Stimulated activated CD8-positive, alpha-beta memory T cell treated with anti-CD3 and anti-CD28 coated beads, Interleukin-12 subunit alpha, Interleukin-12 subunit beta, amount 100 ng/mL, for 1 hour (primary cell): ENCODE measurements at places on chromosomes 7 and 10.

DNA sequence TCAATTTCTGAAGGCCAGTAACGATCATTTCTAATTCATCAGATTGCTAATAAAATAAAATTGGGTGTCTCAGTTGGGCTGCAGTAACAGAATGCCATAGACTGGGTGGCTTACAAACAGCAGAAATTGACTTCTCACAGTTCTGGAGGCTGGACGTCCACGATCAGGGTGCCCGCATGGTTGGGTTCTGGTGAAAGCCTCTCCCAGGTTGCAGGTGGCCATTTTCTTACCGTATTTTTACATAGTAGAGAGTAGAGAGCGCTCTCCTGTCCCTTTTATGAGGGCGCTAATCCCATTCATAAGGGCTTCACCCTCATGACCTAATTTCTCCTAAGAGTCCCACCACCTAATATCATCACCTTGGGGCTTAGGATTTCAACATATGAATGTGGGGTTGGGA, 106.0 kb downstream of the SPAG6 start:
- DNase-seq = no peak

- no peak for DNase-seq
Observed at GRCh38 chr10:107059872-107060271, 104.6 kb downstream of the SORCS1 start.

DNA sequence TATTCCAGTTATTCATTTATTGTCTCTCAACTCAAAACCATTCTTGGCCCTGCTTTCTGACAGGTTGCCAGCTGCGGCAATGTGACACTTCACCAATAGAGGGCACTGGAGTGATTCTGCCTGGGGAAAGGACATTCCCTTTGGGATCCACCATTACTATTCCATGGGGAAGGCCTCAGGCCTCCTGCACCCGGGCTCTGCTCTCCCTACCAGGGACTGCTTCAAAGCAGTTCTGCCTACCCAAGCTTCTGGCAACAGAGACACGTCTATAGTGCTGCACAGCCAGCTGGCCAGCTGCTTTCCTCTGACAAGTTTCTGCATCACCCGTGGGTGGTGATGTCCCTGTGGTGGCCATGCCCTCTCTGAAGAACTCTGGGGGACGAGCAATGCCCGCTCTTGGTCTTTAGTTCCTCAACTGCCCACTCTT, 163.8 kb downstream of the ELMO1 start:
- peak; percentile 10 for DNase-seq

- no peak for DNase-seq
Observed at GRCh38 chr10:89665302-89665701, 20.3 kb upstream of the PANK1 start.

- no peak for DNase-seq
Observed at GRCh38 chr7:47264021-47264651, 317.8 kb downstream of the TNS3 start.

DNA sequence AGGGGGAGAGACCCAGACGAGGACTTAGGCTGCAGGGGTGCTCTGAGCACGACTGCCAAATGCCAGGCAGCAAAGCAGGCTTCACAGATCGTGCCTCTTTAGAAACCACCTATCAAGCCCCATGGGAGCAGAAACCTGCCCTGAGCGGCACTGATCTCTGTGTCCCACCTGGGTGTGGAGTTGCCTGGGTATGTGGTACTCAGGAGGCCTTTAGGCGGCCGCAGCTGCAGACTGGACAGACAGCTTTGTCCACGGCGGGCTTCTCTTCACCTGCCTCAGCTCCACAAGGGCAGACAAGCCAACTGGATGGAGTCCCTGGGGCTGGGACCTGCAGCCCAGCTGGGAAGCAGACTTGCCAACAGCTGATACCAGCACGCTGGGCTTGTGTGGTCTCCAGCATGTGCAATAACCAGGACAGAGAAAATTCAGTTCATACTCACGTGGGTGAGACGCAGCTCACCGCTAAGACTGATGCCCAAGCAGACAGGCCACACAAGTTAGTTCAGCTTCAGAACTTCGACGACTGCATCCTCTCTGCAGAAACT, 163.2 kb downstream of the EBF3 start:
- DNase-seq = no peak

- no peak for DNase-seq
Observed at GRCh38 chr10:114650266-114650665, 7.8 kb downstream of the ABLIM1 start.

DNA sequence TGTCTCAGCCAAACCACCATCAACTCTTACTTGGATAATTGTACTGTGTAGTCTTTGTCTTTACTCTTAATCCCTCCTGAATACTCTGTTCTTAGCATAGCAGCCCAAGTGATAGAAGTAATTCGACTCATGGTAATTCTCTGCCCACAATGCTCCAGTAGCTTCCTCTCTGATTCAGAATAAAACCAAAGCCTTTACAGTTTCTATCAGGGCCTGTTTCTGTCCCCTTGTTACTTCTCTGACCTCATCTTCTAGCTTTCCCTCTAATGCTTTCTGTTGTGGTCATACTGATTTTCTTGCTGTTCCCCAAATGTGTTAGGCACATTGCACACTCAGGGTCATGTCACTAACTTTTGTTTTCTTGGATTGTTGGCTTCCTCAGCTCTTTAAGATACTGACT, 8.0 kb downstream of the ZNF518A start:
- DNase-seq = no peak

DNA sequence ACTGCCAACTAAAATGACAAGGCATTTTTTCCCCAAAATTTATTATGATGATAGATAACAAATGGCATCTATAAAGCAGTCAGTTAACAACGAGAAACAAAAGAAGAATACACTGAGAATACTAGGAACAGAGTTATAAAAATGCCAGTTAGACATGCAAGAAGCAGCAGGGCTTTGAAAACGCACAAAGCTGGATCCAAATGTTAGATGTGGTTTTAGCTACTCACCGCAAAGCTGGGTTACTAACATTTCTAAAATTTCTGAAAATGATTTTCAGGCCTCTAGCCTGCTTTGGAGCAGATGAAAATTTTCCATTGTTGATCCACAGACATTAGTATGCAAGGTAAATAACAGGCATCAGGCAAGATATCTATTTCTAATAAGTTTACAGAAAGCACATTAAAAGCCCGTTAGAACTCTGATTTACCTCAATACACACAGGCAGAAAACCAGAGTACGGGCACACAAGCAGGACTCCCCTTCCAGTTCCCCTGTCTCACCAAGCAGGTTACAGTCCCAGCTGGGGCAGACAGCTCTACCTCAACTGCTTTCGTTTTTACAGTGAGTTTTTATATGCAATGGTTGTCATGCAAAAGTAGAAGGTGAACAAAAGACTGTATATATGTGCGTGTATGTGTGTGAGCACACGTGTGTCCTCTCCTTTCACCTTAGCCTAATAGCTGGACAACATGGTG, 37.9 kb downstream of the GLI3 start:
- DNase-seq = no peak

- no peak for DNase-seq
Observed at GRCh38 chr10:74913377-74913979, 87.1 kb downstream of the KAT6B start.

DNA sequence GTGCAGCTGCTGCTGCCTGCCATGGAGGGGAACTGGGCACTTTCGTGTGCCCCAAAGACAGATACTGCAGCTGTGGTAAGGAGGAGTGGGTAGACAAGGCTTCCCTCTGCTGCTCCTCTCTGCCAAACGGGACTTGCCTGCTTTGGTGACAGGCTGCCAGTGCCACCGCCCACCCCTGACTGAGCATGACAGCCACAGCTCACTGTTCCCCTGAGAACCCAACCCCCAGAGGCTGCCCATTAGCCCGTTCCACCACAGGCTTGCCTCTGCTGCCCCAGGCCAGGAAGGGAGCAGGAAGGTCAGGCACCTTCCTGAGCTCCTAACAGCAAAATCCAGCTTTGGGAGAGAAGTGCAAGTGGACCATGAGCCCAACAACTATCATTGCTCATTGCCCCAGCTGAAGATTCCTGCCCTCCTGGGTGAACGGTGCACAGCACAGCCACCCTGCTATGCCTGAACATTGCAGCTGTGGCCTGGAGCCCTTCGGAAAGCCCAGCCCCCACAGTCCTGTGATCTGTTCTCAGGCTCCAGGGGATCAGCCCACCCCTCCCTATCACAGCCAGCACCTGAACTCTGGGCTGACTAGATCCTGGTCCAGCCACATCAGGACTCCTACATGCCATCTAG, 58.7 kb upstream of the ANTXRL start:
- DNase-seq = no peak

GRCh38 chr10:79386637-79387465, 39.6 kb downstream of the PPIF start:
- DNase-seq = no peak

GRCh38 chr7:11557627-11558026, 274.4 kb downstream of the THSD7A start:
- no peak for DNase-seq

DNA sequence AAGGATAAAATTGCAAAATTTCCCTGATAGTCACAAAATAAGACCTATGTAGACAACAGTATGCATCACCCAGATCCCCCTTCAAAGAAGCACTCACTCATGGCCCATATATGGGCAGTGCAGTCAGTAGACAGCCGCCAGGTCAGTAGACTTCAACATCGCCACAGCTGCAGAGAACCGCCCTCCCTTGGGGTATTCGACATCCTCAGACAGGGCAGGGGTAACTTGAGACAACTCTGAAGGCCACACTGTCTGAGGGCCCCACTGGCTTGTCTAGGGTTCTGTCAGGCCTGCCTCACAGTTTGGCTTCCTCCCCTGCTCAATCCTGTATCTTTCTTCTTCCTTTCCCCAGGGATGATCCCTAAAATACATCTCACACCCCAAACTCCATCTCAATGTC, 172.3 kb downstream of the IMMP2L start:
- no peak for DNase-seq

DNA sequence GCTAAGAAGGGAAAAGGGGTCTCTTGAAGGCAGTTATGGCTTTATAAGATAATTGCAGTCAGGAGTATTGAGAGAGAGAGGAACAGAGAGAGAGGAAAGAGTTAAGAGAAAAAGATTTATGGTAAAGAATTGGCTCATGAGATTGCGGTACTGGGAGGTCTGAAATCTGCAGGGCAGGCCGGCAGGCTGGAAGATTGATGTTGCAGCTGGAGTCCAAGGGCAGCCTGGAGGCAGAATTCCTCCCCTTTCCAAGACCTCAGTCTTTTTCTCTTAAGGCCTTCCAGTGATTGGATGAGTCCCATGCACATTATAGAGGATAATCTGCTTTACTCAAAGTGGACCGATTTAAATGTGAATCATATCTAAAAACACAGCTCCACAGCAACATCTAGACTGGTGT, 68.4 kb downstream of the HACD1 start:
- no peak for DNase-seq

DNA sequence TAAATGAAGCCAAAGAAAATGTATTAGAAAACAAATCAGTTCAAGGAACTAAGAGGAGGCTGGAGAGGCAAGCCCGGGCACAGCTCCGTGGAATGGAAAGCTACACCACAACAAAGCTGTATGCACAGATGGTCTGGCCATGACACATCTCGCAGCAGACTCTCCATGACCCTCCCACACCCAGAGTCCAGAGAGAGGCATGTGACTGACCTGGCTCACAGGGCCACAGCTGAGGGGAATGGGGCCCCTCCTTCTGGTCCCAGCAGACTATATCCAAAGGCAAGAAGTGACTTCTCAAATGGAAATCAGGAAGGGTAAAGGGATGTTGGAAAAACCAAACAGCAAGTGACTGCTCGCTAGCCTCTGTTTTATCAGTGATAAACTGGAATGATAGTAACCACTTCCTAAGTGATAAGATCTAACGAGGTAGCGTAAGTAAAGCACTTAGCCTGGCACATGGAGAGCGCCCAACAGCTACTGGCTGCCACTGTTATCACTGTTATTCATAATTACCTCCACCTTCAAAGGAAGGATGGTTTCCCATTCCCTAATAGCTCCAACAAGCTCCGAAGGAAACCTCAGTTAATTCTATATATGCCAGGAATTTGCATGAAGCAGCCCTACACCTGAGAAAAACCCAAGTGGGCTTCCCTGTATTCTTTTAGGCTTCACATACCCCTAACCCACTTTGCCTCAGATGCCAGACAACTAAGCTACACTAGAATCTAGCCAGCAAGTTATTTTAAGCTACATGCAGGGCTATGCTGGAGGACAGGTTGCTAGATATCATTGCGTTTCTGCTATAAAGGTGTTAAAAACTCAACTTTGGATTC, 8.4 kb downstream of the OSBPL3 start:
- no peak for DNase-seq

- DNase-seq = no peak
Observed at GRCh38 chr7:75996476-75996875, 2.1 kb upstream of the TMEM120A start.

DNA sequence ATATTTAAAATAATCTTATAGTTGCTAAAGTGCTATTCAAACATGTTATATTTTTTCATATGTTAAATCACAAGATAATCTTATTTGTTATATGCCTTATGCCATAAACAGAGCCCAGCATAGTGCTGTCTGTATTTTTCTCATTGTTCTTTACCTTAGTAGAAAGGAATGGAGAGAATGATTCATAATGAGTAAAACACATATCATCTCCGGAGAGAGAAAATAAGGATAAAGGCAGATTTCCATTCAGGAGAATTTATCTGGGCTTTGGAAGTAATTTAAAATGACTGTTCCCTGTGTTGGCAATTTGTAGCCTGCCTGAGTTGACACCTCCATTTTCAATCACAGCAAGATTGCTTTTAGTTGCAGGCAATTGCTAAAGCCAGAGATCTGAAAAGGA, 30.2 kb downstream of the CHN2 start:
- DNase-seq = no peak

DNA sequence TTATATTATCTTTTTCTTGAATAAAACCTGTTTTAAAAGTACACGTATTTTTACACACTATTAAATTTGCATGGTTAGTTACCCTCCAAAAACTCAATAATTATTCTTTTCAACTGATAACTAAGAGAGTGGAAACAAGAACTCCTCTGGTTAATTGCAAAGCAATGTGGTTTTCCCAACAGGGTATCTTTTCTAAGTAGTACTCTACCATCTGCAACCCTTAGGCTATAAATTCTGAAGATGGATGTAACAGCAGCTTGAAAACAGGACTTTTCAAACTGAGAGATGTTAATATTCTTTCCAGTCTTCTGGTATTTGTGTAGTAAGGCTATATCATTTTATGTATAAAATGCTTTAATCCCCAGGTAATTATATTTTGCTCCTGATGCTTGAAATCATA, 916.1 kb upstream of the POT1 start:
- no peak for DNase-seq

DNA sequence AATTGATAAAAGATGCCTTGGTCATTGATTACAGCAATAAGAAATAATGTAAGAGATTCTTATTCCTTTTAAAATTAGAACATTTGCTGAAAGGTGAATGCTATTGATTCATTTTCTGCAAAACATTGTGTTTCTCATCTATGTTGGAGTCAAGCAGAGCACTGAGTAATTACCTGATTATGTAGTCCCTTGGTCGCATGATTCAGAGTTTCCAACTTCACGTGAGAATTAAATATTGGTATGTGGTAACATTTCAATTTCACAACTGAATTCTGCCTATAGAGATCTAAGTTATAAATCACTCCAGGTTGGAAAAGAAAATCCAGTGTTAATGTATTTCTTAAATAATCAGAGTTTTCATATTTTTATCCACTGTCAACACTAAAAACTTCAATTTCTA, 701.4 kb downstream of the PHTF2 start:
- DNase-seq = no peak

GRCh38 chr7:102841290-102841689, 71.5 kb upstream of the LRRC17 start:
- DNase-seq = no peak
